ENCODE measurements at places on chromosomes 1 and 21. TPM values are rescaled to one million over a fixed set of nuclear protein-coding genes. Genes with fewer than 3 reads are reported as not detected.

Gene GBP7
- total RNA-seq, result not detected

Gene B3GALNT2
- total RNA-seq, result 48.6 TPM

Gene GNG5
- 95.3 TPM for total RNA-seq

Gene NEGR1
- total RNA-seq, result 19.2 TPM

Gene TDRD10
- 4.9 TPM for total RNA-seq

Gene PLA2G2D
- total RNA-seq, result not detected

Gene AJAP1
- total RNA-seq, result 1.7 TPM

Gene CLCA4
- total RNA-seq, result 44.0 TPM

Gene S100A9
- 4,658 TPM for total RNA-seq

Gene DNAJC28
- total RNA-seq, result 1.5 TPM

GRCh38 chr1:15004396-15004795 lies 149.2 kb upstream of the TMEM51 start:
- no peaks in the 10 kb centered on the region for H3K27me3 ChIP-seq
- no peaks in the 10 kb centered on the region for H3K36me3 ChIP-seq
- no peak overlapping the region for H3K27ac ChIP-seq
- H3K4me3 ChIP-seq, result no peak overlapping the region
- no peak for DNase-seq

DNA sequence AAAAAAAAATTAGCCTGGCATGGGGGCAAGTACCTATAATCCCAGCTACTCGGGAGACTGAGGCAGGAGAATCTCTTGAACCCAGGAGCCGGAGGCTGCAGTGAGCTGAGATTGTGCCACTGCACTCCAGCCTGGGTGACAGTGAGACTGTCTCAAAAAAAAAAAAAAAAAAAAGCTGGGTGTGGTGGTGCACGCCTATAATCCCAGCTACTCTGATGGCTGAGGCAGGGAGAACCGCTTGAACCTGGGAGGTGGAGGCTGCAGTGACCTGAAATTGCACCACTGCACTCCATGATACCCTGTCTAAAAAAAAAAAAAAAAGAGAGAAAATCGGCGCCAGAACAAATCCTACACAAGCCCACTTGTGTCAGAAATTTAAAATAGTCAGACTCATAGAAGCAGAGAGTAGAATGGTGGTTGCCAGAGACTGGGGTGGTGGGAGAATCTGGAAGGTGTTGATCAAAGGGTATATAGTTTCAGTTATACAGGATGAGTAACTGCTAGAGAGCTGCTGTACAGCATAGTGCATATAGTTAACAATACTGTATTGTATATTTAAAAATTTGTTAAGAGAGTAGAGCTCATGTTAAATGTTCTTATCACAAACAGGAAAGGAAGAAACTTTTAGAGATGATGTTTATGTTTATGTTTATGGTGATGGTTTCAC lies 9.6 kb downstream of the DIP2A start:
- no peaks in the 10 kb centered on the region for H3K4me1 ChIP-seq
- no peak overlapping the region for H3K4me3 ChIP-seq
- H3K27me3 ChIP-seq, result no peaks in the 10 kb centered on the region
- DNase-seq, result no peak
- no peak overlapping the region for H3K27ac ChIP-seq

GRCh38 chr1:33820804-33821203 lies 43.1 kb upstream of the HMGB4 start:
- H3K27ac ChIP-seq, result no peak overlapping the region
- H3K4me1 ChIP-seq, result no peaks in the 10 kb centered on the region
- DNase-seq, result peak; percentile 46
- no peak overlapping the region for H3K4me3 ChIP-seq
- H3K36me3 ChIP-seq, result no peaks in the 10 kb centered on the region
- H3K27me3 ChIP-seq, result no peaks in the 10 kb centered on the region

DNA sequence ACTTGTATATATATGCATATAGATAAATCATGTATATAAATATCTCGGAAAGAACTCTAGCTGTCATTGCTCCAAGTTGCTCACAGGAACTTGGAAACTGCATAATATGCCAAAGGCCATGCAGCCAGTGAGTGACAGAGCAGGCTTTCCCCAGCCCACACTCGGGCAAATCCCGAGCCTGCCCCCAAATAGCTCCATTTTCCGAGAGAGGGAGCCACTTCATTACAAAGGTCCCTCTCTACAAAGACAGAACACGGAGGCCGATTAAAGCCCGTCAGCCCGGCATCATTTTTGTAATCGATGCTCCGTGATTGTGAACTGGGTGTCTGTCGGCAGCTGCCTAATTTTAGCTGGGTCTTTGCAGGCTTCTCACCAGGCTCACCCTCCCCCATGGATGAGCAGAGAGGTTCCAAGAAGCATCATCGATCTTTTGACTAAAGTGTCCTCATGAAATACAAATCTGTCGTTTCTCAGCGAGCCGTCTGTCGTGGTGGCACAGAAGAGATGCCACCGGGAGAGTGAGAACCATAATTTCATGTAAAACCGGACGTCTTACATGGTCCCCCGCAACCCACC lies 663.9 kb downstream of the PTPRU start:
- H3K4me1 ChIP-seq, result no peaks in the 10 kb centered on the region
- DNase-seq, result no peak
- no peaks in the 10 kb centered on the region for H3K27me3 ChIP-seq
- no peaks in the 10 kb centered on the region for H3K36me3 ChIP-seq

- no peaks in the 10 kb centered on the region for H3K27me3 ChIP-seq
- H3K4me1 ChIP-seq, result no peaks in the 10 kb centered on the region
- no peak overlapping the region for H3K4me3 ChIP-seq
Measured at GRCh38 chr1:116972674-116973030, 28.9 kb upstream of the CD101 start.

DNA sequence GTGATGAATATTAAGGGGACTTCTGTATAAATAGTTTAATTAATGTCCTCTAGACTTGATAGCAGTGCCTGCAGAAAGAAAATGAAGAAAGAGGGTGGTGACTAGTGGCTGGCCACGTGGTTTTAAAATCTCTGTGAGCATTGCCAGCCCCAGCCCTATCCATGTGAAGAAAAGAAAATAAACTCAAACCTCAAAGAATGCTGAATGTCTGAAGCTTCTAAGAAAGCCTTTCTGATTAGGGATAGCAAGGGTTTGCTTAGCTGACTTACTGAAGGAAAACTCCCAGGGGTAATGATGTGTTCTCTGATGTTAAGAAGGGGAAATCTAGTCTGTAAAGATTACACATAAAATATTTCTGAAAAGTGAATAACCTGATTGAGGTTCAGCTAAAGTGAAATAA lies 31.8 kb downstream of the ADGRL2 start:
- DNase-seq, result no peak
- no peak overlapping the region for H3K27ac ChIP-seq
- H3K4me3 ChIP-seq, result no peak overlapping the region
- H3K27me3 ChIP-seq, result no peaks in the 10 kb centered on the region

- H3K4me3 ChIP-seq, result peak within 1 kb of the TSS; percentile 67
- peak within 1 kb of the TSS; percentile 93 for H3K27ac ChIP-seq
- H3K36me3 ChIP-seq, result peaks cover 7% of the 10 kb centered on the region
Measured at GRCh38 chr1:149936170-149936991, at the start of gene MTMR11. MTMR11 (minus strand) TSS chr1:149936879; CDS start chr1:149936647, 232 bp downstream.

GRCh38 chr1:78011050-78011449 lies 6.3 kb downstream of the DNAJB4 start:
- no peaks in the 10 kb centered on the region for H3K27me3 ChIP-seq
- H3K27ac ChIP-seq, result no peak overlapping the region
- no peak overlapping the region for H3K4me3 ChIP-seq
- no peak for DNase-seq
- H3K4me1 ChIP-seq, result peaks cover 56% of the 10 kb centered on the region

- H3K27me3 ChIP-seq, result no peaks in the 10 kb centered on the region
- no peak for DNase-seq
- H3K4me1 ChIP-seq, result peaks cover 21% of the 10 kb centered on the region
- H3K27ac ChIP-seq, result no peak overlapping the region
- no peak overlapping the region for H3K4me3 ChIP-seq
- no peaks in the 10 kb centered on the region for H3K36me3 ChIP-seq
Measured at GRCh38 chr21:43192501-43193081, 23.8 kb downstream of the CRYAA start.

- DNase-seq, result peak; percentile 88
- H3K4me1 ChIP-seq, result peaks cover 40% of the 10 kb centered on the region
- H3K27ac ChIP-seq, result peak overlapping the region; percentile 87
- H3K36me3 ChIP-seq, result no peaks in the 10 kb centered on the region
- no peaks in the 10 kb centered on the region for H3K27me3 ChIP-seq
- peak overlapping the region; percentile 79 for H3K4me3 ChIP-seq
Measured at GRCh38 chr1:42334240-42335049, 590 bp downstream of the FOXJ3 start.

- H3K4me1 ChIP-seq, result no peaks in the 10 kb centered on the region
- H3K36me3 ChIP-seq, result no peaks in the 10 kb centered on the region
- no peaks in the 10 kb centered on the region for H3K27me3 ChIP-seq
- no peak overlapping the region for H3K27ac ChIP-seq
Measured at GRCh38 chr1:171985639-171986038, 144.3 kb downstream of the DNM3 start.

GRCh38 chr1:47184090-47184821 lies 5.6 kb downstream of the PDZK1IP1 start:
- H3K36me3 ChIP-seq, result no peaks in the 10 kb centered on the region
- no peaks in the 10 kb centered on the region for H3K27me3 ChIP-seq
- no peak overlapping the region for H3K4me3 ChIP-seq
- peak; percentile 96 for DNase-seq
- peaks cover 9% of the 10 kb centered on the region for H3K4me1 ChIP-seq
- no peak overlapping the region for H3K27ac ChIP-seq

GRCh38 chr1:5189384-5189783 lies 535.0 kb downstream of the AJAP1 start:
- no peaks in the 10 kb centered on the region for H3K27me3 ChIP-seq
- no peak overlapping the region for H3K27ac ChIP-seq
- H3K4me3 ChIP-seq, result no peak overlapping the region
- H3K4me1 ChIP-seq, result no peaks in the 10 kb centered on the region
- H3K36me3 ChIP-seq, result no peaks in the 10 kb centered on the region

DNA sequence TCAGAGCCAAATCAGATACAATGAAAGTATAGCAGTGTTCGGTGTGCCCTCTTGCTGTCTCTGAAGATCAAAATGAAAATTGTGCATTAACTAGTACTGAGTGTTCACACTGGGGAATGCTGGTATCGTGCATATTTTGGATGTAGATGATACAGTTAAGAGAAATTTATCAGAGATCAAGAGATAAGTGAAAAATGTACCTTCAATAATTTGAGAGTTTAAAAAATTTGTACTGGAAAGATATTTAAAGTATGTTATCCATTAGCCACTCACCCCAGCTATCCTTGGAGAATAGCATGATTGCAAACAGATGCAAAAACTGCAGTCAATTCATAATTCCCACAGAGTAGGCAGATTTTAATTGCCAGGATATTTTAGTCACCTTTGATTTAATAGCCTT lies 56.4 kb downstream of the GREM2 start:
- no peaks in the 10 kb centered on the region for H3K36me3 ChIP-seq
- no peak for DNase-seq
- no peaks in the 10 kb centered on the region for H3K27me3 ChIP-seq
- H3K4me1 ChIP-seq, result no peaks in the 10 kb centered on the region

DNA sequence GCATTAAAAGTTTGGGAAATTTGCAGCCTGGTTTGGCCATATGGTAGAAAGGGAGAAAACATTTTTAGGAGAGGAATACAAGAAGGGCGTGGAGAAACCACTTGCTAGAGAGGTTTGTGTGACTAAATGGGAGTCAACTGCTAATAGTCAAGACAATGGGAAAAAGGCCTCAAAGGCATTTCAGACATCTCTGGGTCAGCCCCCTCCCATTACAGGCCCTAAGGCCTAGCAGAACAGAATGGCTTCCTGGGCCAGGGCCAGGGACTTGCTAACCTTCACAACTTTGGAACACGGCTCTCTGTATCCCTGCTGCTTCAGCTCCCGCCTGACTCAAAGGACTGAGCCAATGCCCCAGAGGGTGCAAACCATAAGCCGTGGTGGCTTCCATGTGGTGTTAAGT lies 752.3 kb upstream of the ADAMTS5 start:
- H3K27ac ChIP-seq, result no peak overlapping the region
- no peak overlapping the region for H3K4me3 ChIP-seq
- no peak for DNase-seq

DNA sequence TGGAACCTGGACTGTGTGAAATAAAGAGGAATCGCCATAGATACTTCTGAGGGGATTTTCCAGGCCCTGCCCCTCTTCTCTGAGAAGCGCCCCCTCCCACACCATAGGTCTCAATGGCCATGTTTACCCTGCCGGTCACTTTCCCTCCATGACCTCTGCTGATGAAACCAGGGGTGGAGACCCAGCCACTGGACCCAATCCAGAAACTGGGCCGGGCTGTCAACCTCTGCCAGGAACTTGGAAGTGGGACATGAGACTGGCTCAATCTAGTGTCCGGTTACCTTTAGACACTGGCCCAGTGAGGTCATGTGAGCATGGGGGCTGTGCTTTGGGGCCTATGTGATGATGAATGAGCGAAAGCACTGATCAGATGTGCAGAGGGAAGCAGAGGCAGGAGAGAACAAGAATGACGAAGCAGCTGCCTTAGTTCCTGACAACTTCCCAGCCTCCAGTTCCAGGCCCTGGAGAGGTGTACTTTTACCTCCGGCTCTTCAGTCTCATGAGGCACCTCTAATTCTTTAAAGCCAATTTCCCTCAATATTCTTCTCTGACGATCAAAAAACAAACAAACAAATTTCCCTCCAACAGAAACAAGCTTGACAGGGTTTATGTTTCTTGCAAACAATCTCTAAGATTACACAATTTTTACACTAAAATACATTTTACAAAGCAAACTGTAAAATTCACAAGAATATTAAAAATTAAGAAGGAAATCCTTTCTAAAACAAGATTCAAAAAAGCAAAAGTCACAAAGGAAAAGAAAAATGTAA lies 4.9 kb downstream of the ASAP3 start:
- no peak overlapping the region for H3K4me3 ChIP-seq
- H3K4me1 ChIP-seq, result peaks cover 53% of the 10 kb centered on the region
- no peaks in the 10 kb centered on the region for H3K27me3 ChIP-seq
- no peak for DNase-seq

DNA sequence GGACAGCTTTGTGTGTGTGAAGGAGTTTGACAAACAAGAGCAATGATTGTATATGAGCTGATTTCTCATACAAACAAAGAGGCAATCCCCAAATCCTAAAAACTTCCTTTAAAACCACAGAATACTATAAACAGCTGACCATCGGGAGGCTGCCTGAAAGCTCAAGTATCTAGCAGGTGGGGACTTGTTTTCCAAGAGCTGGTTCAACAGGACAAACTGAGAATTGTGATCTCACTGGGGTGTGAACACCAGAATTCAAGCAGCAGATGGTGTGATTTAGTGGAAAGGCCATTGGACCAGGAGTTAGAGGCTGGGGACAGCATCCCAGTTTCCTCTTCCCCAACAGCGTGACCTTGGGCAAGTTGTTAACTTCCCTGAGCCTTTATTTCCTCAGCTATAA lies 13.9 kb downstream of the LMX1A start:
- no peaks in the 10 kb centered on the region for H3K27me3 ChIP-seq
- no peaks in the 10 kb centered on the region for H3K4me1 ChIP-seq
- H3K36me3 ChIP-seq, result no peaks in the 10 kb centered on the region
- no peak for DNase-seq

GRCh38 chr1:9960011-9960410 lies 16.7 kb downstream of the NMNAT1 start:
- H3K36me3 ChIP-seq, result no peaks in the 10 kb centered on the region
- DNase-seq, result no peak
- no peaks in the 10 kb centered on the region for H3K4me1 ChIP-seq

- peaks cover 45% of the 10 kb centered on the region for H3K4me1 ChIP-seq
- no peaks in the 10 kb centered on the region for H3K36me3 ChIP-seq
- no peaks in the 10 kb centered on the region for H3K27me3 ChIP-seq
- DNase-seq, result no peak
- no peak overlapping the region for H3K4me3 ChIP-seq
- no peak overlapping the region for H3K27ac ChIP-seq
Measured at GRCh38 chr1:202586018-202586821, 124.0 kb downstream of the SYT2 start.
